ENCODE measurements at places on chromosomes 5 and 9.

DNA sequence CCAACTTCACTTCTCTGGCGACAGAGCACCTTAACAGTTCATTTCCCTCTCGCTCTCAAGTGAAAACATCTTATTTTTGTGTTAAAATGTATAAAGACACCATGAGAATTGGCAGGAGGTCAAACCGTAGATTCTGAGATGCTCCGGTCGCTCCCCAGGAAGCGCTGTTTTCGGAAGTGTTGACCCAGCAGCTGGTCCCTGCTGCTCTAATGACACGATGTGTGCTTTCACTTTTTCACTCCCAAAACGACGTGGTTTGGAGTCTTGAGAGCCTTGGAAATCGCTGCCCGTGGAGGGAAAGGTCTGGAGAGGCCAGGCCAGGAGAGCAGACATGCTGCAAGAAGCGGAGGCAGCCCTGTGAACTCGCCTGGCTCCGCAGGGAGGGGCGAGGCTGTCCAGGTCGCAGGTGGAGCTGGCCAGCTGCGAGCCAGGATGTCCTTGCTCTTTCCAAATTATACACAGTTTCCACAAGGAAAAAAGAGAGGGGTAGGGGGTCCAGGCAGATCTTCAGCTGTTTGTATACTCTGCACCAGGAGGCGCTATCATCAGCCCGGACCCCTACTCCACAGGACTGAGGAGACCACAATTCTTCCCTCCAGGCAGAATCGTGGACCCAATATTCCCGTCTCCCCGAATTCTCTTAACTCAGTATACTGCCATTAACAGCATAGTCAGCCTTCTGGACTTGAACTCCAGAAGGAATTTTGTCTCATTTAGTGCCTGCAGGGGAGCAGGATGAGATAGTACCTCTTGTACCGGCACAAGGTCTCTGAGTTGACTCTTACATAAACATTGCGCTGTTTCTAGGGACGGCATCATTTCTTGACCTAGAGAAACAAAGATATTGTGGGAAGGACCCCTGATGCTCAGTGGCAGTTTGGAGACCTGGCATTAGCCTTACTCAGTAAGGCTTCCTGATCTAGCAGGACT is 248.6 kb upstream of the ANKRD55 start:
- DNase-seq, result no peak

DNA sequence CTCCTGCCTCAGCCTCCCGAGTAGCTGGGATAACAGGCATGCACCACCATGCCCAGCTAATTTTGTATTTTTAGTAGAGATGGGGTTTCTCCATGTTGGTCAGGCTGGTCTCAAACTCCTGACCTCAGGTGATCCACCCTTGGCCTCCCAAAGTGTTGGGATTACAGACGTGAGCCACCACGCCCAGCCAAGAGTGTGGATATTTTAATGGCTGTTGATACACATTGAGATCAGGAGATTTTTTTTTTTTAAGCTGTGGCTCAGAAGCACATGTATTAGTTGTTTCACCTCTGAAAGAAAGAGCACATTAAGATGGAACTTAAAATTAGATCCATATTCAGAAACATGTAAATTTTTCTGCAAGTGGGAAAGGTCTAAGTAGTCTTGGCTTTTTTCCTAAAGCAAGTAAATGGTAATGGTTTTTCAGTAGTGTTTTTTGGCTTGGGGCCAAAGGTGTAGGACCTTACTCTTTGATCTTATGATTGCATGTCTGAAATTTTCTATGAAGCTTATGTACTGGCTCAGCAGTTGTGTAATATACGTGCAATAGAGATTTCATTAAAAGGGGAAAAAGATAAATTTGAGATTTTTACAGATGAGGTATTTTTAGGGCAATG is 9.9 kb downstream of the RBM27 start:
- DNase-seq, result no peak

GRCh38 chr5:106962464-106963230 is 708.1 kb downstream of the EFNA5 start:
- no peak for DNase-seq

GRCh38 chr5:122701640-122702523 is 73.0 kb upstream of the SNX2 start:
- no peak for DNase-seq

GRCh38 chr9:18006591-18006990 is 427.7 kb downstream of the SH3GL2 start:
- DNase-seq, result no peak

DNA sequence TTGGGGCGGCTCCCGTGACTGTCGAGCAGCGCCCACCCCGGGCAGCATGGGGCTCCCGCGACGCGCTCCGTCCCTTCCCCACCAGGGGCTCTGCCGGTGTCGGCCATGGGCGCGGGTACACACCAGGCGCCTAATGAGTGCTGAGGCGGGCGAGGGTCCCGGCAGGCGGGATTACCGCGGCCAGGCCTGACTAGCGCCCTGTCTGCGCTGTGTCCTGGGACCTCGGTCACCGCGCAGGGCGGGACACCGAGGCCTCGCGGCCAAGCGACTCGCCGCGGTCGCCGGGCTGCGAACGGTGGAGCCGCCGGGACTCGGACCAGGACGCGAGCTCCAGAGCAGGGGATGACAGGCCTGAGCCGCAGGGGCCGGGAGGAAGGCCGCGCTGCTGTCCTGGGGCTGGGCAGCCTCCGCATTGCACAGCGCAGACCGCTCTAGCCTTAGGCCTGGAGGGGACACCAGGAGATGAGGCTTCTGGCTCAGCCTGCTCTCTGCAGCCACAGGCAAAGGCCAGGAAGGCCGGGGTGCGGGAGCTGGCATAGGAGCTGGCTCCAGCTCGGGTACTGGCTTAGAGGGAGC is 14.1 kb downstream of the LCN10 start:
- DNase-seq, result no peak

- no peak for DNase-seq
These were observed 73.3 kb upstream of the OSMR start for GRCh38 chr5:38772471-38772870.

DNA sequence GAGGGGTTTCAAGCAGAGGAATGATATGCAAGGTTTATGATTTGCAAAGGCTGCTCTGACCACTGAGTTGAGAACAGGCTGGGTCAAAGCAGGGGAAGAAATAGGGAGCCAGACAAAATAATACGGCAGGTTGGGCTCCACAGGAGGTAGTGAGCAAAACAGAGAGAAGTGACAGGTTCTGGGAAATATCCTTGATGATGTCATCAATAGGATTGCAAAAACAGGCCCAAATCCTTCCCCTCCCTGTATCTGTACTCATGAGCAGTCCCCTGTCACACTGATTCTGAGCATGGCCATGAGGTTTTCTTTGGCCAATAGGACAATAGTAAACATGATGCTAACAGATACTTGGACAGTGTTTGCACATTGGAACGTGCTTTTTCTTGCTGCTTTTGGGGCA is 471.8 kb upstream of the BRINP1 start:
- no peak for DNase-seq

Data from CD4-positive, alpha-beta memory T cell (primary cell).